Muscle of arm (tissue), 14 donors: ENCODE measurements at places on chromosomes 1 and 21. TPM values are rescaled to one million over a fixed set of nuclear protein-coding genes. Genes with fewer than 3 reads are reported as not detected.

PYHIN1 gene
- 0.30 TPM for polyA plus RNA-seq

LCE1B gene
- polyA plus RNA-seq, result not detected

CR1 gene
- 0.98 TPM for polyA plus RNA-seq

- DNase-seq, result no peak
Measured at GRCh38 chr1:13818926-13819325, 118.9 kb downstream of the PRDM2 start.

- DNase-seq, result no peak
Measured at GRCh38 chr1:50285994-50286393, 137.2 kb downstream of the DMRTA2 start.

DNA sequence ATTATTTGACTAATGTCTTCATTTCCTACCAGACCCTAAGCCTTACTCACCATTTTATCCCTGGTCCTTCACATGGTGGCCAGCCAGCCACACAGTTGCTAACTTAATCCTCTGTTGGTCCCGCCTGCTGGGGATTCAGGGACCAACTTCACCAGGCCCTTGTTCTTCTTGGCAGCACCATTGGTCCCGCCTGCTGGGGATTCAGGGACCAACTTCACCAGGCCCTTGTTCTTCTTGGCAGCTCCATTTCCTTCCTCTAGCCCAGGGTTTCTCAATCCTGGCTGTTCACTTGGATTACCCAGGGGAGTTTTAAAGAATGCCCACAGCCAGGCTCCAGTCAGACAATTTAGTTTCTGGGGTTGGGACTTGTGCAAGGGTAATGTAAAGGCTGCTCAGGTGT, 233.1 kb upstream of the CSF3R start:
- DNase-seq, result no peak

RGS1 gene
- polyA plus RNA-seq, result 5.5 TPM

GRCh38 chr1:1788646-1789431, 10.6 kb upstream of the NADK start:
- no peak for DNase-seq

OR2G6 gene
- not detected for polyA plus RNA-seq

DNA sequence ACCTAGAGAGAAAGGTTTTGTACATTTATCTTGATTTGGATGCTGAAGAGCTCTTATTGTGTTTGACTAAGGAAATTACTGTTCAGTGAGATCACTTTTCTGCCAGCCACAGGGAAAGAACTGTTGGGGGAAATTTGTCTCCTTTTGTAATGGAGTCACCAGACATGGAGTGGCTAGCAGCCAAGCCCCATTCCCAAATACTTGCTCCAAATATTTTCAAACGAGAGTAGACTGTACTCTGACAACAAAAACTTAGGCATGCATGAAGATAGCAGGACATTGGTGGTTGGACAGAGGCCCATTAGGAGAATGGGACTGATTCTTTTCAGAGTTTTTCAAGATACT, 21.1 kb downstream of the IPO9 start:
- peak; percentile 27 for DNase-seq

DNA sequence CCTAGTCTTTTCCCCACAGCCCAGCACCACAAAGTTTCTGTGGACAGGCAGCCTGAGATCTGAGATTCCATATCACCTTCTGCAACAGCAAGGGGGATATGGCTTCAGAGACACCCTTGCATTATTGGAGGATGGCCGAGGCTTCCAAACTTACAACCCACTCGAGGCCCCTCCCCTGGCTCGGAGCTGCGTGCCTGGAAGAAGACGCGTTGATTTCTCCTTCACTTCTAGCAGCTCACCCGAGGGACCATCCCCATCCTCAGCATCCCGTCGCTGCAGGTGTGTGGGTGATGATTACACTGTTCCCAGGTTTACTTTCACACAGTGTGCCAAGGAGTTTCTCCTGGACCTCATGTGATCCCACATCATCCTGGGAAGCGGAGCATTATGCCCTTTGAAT, 277.9 kb downstream of the MATN1 start:
- no peak for DNase-seq

DNA sequence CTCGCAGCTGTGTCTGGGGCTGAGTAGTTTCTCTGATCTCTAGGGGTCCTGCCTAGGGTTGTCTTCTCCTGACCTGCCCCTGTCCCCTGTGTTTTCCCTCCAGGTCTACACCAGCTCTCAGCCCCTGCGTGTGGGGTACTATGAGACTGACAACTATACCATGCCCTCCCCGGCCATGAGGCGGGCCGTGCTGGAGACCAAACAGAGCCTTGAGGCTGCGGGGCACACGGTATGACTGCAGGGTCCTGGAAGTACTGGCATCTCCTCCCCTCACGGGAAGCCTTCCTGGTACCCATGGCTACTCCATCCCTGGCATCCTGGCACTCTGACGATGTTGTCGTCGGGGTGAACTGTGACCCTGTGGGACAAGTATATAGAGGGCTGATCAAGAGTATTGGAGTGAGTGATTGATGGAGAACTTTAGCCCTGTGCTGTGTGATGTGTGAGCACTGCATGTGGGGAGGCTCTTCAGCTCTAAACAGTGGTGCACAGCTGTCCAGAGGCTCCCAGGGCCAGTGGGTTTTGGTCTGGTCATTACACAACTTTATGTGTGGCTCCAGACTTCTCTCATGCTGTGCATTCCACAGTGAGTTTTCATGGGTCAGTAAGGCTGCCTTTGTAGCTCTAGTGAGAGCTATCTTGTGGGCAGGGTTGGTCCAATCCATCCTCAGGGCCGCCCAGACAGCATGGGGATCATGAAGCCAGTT, 14.4 kb downstream of the FAAH start:
- no peak for DNase-seq

NR5A2 gene
- 3.0 TPM for polyA plus RNA-seq

TSPAN2 gene
- 42.5 TPM for polyA plus RNA-seq

- DNase-seq, result no peak
Measured at GRCh38 chr1:92831368-92831761, 475 bp upstream of the RPL5 start.

GRCh38 chr1:4571263-4571662, 83.1 kb upstream of the AJAP1 start:
- DNase-seq, result no peak

GUCA2A gene
- polyA plus RNA-seq, result not detected

DNA sequence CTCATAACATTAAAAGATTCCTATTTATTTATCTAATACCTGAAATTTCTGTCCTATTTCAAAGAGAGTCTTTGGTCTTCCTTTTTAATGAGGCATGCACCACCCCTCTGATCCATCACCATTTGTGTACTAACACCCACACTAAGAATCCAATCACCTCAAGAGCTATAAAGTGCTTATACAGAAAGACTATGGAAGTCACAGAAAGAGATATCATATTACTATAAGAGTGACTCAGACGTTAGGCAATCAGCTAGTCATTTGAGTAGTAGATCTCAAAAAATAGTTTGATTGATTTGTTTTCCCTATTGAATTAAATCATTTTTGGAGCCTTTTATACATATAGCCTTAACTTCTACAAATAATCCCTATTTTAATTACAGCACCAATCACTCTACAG, 46.1 kb downstream of the NME7 start:
- no peak for DNase-seq

GRCh38 chr1:57007472-57007871, 41.7 kb upstream of the C8B start:
- DNase-seq, result no peak

DNA sequence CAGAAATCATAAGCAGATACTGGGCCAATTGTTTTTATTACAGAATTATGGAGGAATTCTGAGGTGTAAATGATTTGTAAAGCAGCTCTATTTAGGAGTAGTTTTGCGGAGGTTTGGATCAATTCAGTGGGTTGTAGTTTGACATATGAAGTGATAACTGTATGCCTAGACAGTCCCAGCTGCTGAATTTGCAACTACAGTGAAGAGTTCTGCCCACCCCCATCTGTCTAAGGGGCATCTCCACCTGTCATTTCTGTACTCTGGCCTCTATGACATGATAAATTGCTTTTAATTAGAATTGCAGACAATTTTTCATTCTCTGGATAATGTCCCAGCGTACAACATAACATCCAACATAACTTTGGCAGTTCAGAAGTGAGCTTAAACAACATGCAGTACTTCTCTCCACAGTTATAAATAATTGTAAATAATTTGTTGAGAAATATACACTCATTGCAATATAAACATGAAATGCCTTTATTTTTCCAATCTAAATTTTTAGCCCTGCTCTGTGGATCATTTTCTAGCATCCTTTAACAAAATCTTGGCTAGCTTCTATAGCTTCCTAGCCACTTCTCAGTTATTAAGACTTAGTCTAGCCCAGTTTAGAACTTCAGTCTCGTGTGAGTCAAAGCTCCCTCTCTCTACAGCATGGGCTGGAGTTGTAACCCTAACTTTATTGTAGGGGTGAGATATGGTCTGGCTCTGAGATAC, 52.3 kb downstream of the PDE4B start:
- DNase-seq, result peak; percentile 10

DNA sequence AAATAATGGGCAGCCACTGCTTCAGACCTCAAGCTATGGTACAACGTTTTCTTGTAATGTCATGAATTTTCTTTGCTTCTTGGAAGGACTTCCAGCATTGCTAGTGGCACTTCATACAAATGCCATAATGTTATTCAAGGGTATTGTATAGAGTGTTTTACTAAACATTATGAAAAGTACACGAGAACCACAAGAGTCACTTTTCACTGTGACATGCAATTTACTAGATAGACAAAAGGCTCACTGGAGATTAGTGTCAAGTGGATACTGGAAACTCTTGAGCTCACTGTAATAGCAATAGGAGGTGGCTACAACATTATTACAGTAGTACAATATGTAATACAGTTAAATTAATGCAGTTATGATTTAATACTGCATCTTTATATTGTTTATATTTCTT, 5.3 kb upstream of the OLFM3 start:
- DNase-seq, result no peak

GRCh38 chr1:236147521-236148469, 5.5 kb downstream of the GPR137B start:
- DNase-seq, result no peak

ICOSLG gene
- polyA plus RNA-seq, result 5.9 TPM

- DNase-seq, result no peak
Measured at GRCh38 chr1:152479792-152480595, 30.6 kb upstream of the LCE5A start.

IRF2BP2 gene
- 73.5 TPM for polyA plus RNA-seq

GRCh38 chr1:2004856-2005255, 1.3 kb upstream of the CFAP74 start:
- no peak for DNase-seq

- no peak for DNase-seq
Measured at GRCh38 chr1:55839221-55839620, 624.1 kb upstream of the USP24 start.

DNA sequence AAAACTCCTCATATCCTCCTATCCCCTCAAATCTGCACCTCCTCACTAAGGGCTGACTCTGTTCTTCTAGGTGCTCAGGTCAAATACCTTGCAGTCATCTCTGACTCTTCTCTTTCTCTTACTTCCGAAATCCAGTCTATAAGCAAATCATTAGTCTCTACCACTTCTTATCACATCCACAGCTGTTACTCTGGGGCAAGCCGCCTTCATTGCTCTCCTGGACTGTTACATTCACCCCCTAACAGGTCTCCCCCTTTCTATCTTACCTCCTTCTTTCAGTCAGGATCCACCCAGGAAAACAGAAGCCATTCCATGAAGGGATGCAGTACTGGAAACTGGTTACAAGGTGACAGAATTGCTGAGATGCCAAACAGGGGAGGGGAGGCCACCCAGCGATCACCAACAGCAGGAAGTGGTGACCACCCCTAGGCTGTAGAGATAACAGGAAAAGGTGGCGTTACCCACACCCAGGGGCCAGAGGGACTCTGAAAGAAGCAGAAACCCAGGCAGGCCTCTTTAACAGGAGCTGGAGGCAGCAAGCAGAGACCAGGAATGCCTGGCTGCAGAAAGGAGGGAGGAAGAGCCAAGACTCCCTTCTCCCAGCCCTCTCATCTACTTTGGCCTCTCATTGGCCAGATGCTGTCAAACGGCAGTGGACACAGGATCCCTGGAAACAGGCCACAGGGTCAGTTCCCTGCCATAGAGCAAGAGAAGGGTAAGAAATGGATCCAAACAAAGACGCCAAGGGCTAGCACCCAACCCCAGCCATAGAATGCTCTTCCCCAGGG, 55.5 kb upstream of the FOXO6 start:
- DNase-seq, result no peak

DNA sequence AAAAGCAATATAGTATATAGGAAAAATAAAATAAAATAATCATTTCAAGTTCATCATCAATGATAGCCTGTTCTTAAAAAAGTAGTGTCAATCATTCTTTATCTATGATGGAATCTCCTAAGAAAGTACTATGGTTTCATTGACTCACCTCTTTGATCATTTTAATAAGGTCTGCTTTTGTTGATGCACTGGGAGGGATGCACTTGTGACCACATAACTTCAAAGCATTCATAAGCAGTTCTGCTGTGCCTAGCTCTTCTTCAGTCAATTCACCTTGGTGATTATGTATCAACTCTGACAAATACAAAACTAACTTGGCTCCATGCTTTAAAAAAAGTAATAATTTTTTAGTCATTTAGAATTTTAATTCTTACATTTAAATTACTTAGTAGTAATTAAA, 84.8 kb upstream of the GNG4 start:
- no peak for DNase-seq

LCE6A gene
- not detected for polyA plus RNA-seq
